ENCODE measurements at places on chromosomes 2 and 18.

- DNase-seq: no peak
These were observed 68.8 kb upstream of the PIK3C3 start for GRCh38 chr18:41886126-41886807.

- no peak for DNase-seq
These were observed 103.9 kb upstream of the COL3A1 start for GRCh38 chr2:188870289-188870688.

DNA sequence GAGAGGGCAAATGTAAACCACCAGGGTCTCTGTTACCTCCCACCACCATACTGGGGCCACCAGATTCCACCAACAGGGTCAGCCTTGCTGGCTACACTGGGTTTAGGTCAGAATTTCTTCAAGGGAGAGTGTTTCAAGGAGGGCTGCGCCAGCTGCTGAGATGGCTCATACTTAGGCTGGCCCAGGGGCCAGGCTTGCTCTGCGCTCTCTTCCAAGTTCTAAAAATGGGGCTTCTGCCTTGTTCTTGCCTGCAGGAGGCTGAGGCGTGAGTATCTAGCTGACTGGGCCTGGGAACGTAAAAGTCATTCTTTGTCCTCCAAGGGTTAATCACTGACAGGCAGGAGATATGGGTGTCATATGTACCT is 28.1 kb downstream of the MRPL33 start:
- no peak for DNase-seq

GRCh38 chr2:287911-288757 is at the start of gene ALKAL2:
Gene ALKAL2 (minus strand): TSS chr2:288091. CDS start chr2:287835, 256 bp downstream.
- DNase-seq: peak; percentile 66

- DNase-seq: no peak
These were observed 210.9 kb downstream of the NDUFA10 start for GRCh38 chr2:239814116-239814860.
